Activated CD8-positive, alpha-beta memory T cell treated with anti-CD3 and anti-CD28 coated beads for 4 hours (primary cell): ENCODE measurements at places on chromosomes 16 and 17.

DNA sequence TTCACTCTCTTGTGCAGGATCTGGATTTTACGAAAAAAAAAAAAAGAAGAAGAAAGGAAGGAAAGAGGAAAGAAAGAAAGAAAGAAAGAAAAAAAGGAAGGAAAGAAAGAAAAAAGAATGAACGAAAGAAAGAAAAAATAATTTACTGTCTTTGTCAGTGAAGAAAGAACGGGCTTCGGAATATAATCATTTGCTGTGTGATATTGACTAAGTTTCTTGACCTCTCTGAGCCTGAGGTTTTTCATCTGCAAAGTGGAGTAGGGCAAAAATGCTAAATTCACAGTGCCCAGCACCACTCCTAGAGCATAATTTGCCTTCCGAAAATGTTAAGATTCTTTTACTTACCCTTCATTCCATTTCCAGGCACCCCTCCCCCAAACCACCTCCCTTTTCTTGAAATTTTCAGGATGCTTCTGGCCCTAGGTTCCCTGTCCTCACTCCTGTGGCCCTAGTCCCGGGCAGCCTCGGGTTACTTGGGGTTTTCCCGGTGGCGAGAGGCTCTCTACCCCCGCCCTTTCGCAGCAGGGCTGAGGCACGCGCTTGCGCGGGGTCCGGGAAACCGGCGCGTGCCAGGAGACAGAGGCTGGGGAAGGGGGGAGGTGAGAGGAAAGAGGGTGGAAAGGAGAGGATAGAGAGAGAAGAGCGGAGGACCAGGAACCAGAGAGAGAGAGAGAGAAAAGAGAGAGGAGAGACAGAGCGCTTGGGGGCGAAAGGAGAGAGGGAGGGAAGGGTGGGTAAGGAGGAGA is at the start of gene CNTNAP1:
Gene CNTNAP1, plus strand, starts transcription at position 556 of the 746 bp plus-strand sequence. CDS start 299 bp downstream, outside the sequence.
- DNase-seq, result no peak

GRCh38 chr17:61926826-61927207 is 965 bp downstream of the INTS2 start:
- DNase-seq, result no peak

GRCh38 chr17:76345377-76345974 is 8.2 kb downstream of the PRPSAP1 start:
- DNase-seq, result no peak

GRCh38 chr17:2898255-2898926 is 102.2 kb downstream of the RAP1GAP2 start:
- DNase-seq, result no peak

DNA sequence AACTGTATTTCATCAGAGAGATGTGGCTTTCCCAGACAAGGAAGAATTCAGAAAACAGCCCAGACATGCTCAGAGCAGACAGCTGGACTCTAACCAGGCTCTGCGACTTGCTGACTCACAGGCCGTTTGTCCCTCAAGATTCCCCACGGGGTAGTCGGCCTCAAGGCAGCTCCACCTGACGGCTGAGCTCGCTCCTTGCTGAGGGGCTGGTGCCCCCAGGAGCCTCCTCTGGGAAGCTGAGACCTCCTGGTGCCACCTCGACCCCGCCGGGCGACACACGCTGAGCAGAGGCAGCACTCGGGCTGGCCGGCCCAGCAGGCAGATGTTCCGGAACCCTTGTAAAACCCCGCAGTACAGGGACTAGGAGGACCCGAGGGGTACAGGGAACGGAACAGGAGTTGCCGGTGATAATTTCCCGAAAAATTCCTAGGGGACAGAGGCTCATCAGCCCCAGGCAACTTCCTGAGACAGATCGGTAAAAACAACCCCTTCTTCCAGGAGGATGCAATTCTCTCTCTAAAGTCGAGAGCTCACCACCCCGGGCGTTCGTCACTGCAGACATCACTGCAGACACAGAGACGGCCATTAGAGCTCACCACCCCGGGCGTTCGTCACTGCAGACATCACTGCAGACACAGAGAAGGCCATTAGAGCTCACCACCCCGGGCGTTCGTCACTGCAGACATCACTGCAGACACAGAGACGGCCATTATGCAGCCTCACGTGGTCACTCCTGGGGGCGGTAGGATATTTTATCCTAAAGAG is 19.9 kb downstream of the RPH3AL start:
- no peak for DNase-seq

GRCh38 chr16:58032710-58033293 is 7.2 kb downstream of the MMP15 start:
- no peak for DNase-seq

- no peak for DNase-seq
These were observed 5.1 kb upstream of the KRT16 start for GRCh38 chr17:41617698-41618097.

GRCh38 chr16:87951552-87952538 is 611 bp downstream of the BANP start:
- no peak for DNase-seq

DNA sequence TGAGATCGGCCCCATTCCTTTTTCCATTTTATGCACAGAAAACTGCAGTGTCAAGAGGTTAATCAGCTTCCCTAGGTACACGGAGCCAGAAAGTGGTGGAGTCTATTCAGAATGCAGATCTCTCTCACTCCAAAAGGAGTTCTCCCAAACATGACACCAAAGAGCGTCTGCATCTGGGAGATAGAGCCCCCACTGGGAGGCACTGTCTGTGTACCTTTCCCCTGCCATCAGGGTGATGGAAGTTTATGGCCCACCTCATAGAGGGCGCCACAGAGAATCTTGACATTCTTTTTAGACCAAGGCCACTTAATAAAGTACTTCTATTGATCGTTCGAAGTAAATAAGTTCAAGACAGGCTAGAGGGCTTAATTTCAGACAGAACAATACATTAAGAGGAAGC is 493.7 kb upstream of the ERCC4 start:
- DNase-seq, result no peak

- no peak for DNase-seq
These were observed 40.7 kb downstream of the ADCY9 start for GRCh38 chr16:4075534-4075933.
